ENCODE measurements at places on chromosomes 6 and 20.

GRCh38 chr20:45861221-45862075 is 4.0 kb downstream of the ZSWIM3 start:
- no peak for DNase-seq

DNA sequence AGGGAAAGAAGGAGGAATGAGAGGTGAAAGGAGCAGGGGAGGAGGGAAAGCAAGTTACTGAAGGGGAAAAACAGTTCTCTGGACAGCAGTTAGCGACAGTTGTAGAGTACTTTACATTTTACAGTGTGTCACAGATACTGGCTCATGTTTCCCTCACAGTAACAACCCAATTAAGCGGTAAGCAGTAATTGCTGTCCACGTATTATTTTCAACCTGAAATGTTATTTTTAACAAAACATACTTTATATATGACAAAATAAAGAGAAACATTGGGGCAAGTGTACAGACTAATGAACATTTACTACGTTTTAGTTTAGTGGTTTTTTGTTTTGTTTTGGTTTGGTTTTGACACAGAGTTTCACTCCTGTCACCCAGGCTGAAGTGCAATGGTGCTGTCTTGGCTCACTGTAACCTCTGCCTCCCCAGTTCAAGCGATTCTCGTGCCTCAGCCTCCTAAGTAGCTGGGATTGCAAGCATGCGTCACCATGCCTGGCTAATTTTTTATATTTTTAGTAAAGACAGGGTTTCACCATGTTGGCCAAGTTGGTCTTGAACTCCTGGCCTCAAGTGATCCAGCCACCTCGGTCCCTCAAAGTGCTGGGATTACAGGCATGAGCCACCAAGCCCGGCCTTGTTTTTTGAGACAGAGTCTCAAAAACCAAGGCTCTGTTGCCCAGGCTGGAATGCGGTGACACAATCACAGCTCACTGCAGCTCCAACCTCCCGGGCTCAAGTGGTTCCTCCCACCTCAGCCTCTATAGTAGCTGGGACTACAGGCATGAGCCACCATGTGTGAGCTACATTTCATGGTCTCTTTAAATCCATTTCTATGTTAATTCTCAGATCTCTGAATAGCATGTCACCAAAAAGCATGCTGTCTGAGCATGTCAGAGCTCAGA is 22.6 kb upstream of the BTN3A2 start:
- no peak for DNase-seq

- peak; percentile 93 for DNase-seq
Observed at GRCh38 chr6:45710304-45710821, 305.3 kb downstream of the CLIC5 start.

- no peak for DNase-seq
Observed at GRCh38 chr6:156808287-156808686, 31.1 kb downstream of the ARID1B start.

DNA sequence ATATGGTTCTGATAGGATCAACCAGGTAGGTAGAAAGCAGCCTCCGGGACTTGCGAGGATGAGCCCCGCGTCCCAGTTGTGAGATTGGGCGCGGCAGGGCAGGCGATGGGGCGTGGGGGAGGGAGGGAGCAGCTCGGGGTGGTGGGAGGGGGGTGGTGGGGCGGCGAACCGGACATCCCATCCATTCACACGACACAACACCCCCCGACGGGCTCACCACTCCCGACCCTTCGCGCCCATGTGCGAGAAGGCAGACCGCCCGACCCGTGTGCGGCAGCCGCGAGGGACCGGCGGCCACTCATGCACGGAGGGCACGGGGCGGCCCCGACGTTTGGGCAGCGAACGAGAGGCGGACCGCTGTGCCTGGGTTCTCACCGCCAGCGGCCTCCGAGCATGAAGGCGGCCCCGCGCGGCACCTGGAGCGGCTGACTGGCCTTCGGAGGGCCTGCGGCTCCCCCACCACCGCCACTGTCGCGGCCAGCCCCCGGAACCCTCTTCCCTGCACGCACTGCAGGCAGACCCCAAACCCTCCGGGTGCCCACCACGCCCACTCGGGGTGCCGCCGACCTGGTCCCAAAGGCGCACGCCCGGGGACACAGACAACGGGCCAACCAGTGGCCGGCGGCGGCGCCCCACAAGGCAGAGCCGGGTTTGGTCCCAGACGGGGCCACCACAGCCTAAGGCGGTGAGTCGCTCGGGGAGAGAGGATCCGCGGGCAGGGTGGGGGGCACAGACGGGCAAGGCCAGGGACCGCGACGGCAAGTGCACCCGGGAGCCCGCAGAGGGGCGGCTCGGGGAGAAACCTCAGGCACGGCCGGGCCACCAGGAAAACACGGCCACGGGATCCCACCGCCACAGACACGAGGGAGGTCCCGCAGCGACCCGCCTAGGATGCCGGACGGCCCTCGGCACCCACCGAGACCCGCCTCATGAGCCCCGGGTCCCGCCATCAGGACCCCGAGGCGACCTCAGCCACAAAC is 769.2 kb upstream of the DEFB115 start:
- DNase-seq: no peak

DNA sequence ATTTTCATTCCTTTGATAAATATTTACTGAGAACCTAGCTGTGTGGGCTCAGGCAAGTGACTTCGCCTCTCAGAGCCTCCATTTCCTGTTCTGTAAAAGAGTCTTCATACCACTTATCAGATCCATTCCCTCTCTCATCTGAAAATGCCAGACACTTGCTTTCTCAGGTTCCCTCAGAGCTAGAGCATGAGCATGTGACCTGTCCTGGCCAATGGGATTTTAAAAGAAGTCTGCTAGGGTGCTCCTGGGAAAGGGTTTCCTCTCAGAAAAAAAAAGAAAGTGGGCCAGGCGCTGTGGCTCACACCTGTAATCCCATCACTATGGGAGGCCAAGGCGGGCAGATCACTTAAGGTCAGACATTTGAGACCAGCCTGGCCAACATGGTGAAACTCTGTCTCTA is 5.3 kb downstream of the KCNB1 start:
- no peak for DNase-seq

- no peak for DNase-seq
Observed at GRCh38 chr6:13124131-13124530, 204.2 kb downstream of the TBC1D7 start.

- peak; percentile 93 for DNase-seq
Observed at GRCh38 chr6:446418-447366, 55.1 kb downstream of the IRF4 start.

GRCh38 chr6:114569669-114570068 is 226.8 kb upstream of the HS3ST5 start:
- DNase-seq: no peak

DNA sequence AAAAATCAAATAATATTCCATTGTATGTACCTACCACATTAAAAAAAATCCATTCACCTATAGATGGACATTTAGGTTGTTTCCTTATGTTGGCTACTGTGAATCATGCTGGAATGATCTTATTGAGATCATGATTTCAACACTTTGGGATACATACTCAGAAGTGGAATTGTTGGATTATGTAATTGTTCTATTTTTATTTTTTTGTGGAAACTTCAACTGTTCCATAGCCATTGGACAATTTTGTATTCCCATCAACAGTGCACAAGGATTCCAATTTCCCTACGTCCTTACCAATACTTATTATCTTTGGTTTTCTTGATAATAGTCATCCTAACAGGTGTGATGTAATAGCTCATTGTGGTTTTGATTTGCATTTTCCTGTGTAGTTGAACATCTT is 834.0 kb downstream of the MAFB start:
- DNase-seq: no peak

GRCh38 chr6:92341201-92341600 is 1078.2 kb downstream of the EPHA7 start:
- DNase-seq: no peak

GRCh38 chr6:136783495-136784270 is 8.6 kb downstream of the MAP3K5 start:
- no peak for DNase-seq

- peak; percentile 38 for DNase-seq
Observed at GRCh38 chr6:133512410-133513016, 271.4 kb downstream of the EYA4 start.

All from stimulated activated CD4-positive, alpha-beta T cell treated with anti-CD3 and anti-CD28 coated beads, Interleukin-2, amount 100 ng/mL, for 24 hours (primary cell).